ENCODE measurements at places on chromosomes 11 and 22.
A peak's percentile ranks its signal among the peaks of the same experiment; 100 is the strongest.

DNA sequence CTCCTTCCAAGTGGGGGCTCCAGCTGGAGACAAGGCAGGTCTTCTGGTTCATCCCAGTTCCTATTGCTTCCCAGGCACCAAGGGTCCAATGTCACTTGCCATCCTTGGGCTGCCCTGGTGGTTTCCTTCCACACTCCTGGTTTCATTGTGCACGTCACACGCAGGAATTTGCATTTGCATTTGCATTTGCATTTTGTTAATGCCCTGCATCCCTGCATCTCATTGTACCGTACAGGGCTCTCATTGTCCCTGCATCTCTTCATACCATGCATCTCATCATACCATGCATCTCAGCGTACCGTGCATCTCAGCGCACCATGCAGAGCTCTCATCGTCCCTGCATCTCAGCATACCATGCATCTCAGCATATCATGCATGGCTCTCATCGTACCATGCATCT lies 112.2 kb upstream of the SYT13 start:
- no peak for DNase-seq

DNA sequence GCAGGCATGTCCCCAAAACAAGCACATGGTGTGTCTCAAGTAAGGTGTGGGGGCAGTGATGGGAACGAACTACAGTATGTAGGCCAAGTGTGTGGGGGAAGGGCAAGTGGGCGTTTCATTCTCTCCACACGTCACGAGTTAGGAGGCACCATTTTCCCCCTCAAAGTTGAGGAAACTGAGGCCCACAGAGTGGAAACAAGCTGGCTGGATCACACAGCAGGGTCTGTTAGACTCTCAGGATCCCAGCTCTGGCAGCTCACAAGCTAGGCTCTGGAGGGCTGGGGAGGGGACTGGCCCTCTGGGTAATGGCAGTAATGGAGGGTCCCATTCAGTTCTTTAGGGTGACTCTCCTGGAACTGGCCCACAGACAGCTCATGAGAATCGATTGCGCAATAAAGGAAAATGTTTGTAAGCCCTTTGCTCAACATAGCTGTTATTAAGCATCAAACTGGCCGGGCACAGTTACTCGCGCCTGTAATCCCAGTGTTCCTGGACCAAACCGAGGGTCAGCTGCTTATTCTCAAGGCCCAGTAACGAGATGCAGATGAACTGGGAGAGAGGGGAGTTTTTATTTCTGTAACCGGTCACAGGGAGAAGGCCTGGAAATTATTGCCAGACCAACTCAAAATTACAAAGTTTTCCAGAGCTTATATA lies 24.1 kb upstream of the TUB start:
- no peak for DNase-seq

GRCh38 chr11:106668147-106668546 lies 350.1 kb downstream of the GUCY1A2 start:
- no peak for DNase-seq

- DNase-seq = no peak
Observed at GRCh38 chr11:1083621-1084551, 9.2 kb downstream of the MUC2 start.

DNA sequence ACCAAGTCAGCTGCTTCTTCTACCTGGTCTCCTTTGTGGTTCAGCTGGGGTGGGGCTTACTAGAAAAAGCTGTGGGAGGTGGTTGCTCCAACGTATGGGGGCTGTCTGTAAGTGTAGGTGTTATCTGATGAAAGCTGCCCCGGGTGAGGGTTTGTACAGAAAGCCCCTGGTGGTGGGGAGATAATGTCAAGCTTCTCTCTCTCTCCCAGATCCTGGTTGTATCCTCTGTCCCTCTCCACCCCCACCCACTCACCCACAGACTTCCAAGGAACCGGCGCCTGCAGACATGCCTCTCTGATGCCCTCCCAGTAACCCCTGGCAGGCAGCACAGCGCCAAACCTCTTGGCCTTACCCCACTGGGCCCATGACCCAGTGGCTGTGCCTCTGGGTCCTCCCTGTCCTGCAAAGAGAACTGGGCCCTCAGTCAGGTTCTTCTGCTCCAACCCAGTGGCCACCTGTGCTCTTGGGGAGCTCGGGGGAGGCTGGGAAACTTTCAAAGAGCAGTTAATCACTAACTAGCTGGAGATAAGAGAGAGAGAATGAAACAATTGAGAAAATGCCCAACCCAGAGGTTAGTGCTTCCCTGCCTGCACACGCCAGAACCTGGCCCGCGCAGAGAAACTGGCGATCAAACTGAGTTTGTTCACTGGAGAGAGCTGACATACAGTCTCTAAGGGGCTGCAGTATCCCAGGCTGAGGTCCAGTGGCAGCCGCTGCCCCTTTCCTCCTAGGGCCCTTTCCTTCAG lies 20.4 kb upstream of the EHF start:
- DNase-seq = no peak

DNA sequence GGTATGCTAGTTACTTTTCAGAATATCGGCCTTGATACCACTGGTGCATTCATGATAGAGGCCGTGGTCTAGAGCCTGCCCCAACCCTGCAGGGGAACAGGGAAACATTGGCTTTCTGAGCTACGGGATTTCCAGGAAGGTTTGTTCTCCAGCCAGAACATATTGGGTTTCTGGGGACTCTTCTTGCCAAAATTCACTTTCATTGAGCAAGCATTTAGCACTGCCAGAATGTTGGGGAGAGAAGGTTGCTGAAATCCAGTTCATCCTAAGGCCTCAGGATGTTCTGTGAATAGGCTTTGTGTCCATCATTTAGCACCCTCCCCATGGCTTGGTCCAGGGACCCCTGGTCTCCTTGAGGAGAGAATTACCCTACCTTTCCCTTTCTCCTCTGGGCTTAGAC lies 36.7 kb downstream of the DRG1 start:
- DNase-seq = no peak

DNA sequence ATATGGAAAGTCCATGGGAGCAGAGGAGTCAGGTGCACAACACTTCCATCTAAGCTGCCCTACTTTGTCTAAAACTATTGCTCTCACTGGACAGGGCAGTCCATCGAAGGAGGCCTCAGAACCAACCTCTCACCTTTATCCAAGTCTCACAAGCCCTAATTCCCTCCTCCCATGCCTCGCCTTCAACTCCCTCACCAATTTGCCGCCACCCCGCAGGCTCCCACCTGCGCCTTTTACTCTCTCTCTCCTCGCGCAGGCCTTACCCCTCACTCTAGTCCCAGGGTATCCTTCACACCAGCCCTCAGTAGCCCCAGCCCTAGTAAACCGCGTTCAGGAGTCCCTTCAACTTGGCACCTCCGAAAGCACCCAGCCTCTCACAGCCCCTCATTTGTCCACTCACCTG lies 451 bp downstream of the FHIP1B start:
- DNase-seq = no peak

GRCh38 chr11:61745781-61746441 lies 6.5 kb upstream of the MYRF start:
- no peak for DNase-seq

DNA sequence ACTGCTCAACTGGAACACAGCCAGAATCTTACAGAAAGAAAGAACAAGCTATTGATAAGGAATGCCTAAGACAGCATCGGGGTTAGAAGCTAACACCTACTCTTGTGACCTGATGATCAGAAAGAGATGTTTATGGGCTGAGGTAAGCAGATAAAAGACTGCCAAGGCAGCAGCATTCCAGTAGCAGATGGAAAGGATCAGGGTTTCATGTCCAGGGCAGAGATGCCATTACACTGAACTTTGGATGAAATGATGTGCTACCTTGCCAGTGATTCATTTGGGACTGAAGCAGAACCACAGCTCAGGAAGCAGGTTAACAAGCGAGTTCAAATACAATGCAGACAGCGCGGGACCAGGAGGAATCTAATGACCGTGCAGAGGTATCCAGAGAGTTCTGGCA lies 27.1 kb upstream of the APOA1 start:
- no peak for DNase-seq

DNA sequence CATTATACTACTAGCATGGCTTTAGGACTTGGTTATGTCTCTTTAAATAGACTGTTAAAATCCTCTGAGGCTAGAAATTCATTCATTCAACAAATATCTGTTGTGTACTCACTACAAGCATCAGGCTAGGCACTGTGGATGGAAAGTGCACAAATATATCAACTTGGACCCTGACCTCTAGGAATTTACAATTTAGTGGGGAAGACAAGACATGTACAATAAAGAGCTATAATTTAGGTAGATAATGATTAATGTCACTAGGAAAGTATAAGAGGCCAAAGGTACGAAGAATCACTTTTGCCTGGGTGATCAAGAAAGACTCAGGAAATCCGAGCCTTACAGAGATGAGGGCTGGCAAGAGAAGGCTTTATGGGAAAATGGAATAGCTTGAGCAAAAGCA lies 25.6 kb upstream of the BMAL1 start:
- DNase-seq = no peak

DNA sequence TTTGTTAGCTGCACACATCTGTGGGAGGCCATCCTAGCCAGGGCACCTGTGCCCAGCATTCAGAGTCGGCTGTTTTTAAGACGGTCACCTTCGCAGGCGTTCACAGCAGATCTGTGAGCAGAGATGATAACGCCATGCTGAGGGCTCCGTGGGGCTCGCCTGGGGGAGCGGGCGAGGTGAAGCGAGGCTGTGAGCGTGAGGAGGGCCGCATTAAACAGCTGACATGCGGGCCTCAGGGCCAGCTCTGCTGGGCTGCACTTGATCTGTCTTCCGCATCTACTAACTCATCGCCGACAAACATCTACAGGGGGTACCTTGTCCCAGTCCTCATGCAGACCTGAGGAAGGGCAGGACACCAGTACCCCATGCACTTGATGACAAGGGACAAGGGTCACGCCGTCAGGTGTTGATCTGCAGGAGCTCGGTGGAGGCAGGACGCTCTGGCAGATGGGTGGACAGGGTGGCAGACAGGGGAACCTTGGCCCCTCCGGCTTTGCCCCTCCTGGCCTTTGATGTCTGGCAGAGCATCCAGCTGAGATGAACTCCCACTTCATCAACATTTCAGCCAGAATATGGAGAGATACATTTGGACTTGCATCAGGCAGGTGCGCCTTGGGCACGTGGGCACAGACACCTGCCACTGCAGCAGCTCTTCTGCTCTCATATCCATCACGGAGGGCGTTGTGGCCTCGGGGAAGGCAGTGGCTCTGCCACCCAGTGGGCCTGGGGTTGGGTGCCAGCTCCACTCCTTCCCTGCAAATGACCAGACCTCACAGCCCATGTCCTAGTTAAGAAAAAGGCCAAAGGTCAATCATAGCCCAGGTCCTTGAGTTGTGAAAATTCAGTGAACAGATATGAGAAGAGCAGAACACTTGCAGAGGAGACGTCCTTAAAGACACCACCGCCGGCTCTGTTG lies 822.9 kb downstream of the BRD1 start:
- no peak for DNase-seq

DNA sequence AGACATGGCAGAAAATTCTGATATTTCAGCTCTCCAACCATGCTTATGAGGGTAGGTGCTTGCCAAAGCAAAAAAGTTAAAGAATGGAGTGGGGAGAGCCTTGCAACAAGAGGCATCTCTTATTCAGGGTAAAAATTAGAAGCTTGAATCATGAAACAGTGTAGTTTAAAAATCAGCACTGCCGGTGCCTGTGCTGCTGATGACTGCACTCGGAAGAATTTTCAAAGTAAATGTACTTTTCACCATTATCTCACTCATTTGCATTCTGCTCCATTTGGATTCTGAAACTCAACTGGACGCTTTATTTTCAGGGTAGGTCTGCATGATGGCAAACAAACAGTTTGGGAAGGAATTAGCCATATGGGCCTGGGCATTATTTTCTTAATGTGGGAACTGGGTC lies 126.3 kb downstream of the KIRREL3 start:
- DNase-seq = no peak

GRCh38 chr22:28608546-28608945 lies 71.1 kb downstream of the TTC28 start:
- DNase-seq = no peak

DNA sequence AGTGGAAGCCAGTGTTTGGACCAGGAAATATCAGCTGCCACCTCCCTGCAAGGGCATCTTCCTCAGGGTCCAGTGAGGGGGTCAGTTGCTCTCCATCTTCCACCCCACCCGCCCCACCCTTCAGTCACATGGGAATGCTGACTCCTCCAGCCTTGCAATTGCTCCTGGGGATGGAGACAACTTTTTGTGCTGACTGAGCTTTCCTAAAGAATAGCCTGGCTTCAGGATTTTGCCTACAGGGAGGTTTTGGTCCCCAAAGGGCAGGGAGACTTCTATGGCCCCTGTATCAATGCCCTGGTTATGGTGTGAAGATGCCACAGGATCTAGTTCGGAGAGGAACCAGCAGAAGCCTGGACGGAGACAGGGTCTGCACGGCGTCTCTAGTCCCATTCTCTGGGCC lies 124.0 kb upstream of the LMO1 start:
- DNase-seq = no peak

GRCh38 chr11:133947321-133947756 lies 9.4 kb downstream of the IGSF9B start:
- DNase-seq = peak; percentile 37

DNA sequence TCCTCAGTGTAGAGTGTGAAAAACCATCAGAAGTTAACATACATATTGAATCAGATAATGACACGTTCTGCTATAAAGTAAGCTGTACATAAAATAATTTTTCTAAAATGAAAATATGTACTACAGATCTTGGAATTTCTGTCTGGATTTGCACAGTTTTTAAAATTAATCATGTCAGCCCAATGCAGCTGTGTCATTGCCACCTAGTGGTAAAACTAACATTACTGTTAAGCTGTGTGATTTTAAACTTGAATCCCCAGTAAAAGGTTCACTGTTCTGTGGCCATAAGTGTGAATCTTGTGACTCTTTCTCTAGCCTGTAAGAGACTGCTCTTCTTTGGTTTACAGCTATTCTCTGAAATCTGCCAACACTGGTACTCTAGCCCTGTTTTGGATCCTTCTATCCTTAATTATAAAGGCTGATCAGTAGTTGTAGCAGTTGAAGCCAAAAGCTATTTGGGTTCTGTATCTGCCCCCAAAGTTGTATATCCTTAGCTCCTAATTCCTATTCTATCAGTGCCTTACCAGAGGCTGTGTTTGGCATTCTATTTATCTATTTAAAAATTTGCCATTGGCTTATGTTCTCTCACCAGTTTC lies 4.0 kb downstream of the JRKL start:
- DNase-seq = no peak

- no peak for DNase-seq
Observed at GRCh38 chr11:102117472-102118113, 7.3 kb downstream of the YAP1 start.

Data from activated CD8-positive, alpha-beta memory T cell treated with anti-CD3 and anti-CD28 coated beads for 1 hour (primary cell).